CD4-positive, alpha-beta memory T cell (primary cell): ENCODE measurements at places on chromosomes 13 and 19.

GRCh38 chr13:23580684-23581060 lies 10.5 kb downstream of the TNFRSF19 start:
- DNase-seq: no peak
- no peak overlapping the region for H3K4me3 ChIP-seq
- no peak overlapping the region for H3K27ac ChIP-seq

DNA sequence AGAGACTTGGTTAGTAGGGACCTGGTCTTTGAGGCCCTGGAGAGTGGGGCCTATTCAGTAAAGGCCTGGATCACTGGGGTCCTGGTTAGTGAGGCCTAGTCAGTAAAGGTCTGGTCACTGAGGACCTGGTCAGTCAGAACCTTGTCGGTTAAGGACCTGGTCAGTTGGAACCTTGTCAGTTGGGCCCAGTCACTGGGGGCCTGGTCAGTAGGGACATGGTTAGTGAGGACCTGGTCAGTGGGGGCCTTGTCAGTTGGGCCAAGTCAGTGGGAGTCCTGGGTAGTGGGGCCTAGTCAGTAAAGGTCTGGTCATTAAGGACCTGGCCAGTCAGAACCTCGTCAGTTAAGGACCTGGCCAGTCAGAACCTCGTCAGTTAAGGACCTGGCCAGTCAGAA lies 43.2 kb upstream of the TPM4 start:
- H3K27me3 ChIP-seq: no peaks in the 10 kb centered on the region
- no peaks in the 10 kb centered on the region for H3K4me1 ChIP-seq
- no peak for DNase-seq
- H3K27ac ChIP-seq: no peak overlapping the region
- H3K36me3 ChIP-seq: no peaks in the 10 kb centered on the region

DNA sequence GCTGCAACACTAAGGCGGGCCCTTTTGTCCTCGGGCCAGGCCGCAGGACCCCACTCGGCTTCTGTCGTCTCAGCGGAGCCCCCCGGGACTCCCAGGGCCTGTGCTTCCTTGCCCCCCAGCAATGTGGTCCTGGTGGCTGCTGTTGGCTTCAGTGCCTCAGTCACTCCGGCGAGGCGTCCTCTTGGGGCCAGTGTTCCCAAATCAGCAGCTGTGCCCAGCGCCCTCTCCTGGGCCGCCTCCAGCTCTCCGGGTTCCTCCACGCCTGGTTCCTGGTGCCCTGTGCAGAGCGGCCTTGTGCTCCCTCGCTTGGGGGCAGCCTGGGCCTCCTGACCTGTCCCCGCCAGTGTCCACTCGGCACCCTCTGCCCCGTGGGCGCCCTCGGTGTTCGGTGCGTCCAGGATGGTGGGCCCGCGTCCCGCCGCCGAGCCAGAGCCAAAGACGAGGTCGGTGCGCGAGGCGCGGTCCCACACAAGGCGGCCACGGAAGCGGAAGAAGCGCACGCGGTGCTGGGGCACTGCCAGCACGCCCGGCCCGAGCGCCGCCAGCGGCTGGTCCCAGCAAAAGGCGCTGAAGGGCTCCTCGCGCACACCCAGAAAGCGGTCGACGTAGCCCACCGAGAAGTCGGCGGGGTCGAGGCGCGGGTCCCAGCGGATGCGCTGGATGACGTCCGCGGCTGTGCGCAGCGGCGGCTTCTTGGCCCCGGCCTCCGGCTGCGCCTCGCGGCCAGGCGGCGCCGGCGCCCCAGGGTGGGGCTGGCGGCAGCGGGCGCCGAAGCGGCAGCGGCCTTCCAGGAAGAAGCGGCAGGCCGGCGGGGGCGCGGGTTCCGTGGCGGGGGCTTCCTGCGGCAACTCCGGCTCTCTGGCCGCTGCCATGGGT lies 685 bp downstream of the LENG9 start:
- H3K27me3 ChIP-seq: no peaks in the 10 kb centered on the region
- peaks cover 36% of the 10 kb centered on the region for H3K36me3 ChIP-seq
- peak overlapping the region; percentile 85 for H3K4me3 ChIP-seq
- peaks cover 27% of the 10 kb centered on the region for H3K4me1 ChIP-seq

DNA sequence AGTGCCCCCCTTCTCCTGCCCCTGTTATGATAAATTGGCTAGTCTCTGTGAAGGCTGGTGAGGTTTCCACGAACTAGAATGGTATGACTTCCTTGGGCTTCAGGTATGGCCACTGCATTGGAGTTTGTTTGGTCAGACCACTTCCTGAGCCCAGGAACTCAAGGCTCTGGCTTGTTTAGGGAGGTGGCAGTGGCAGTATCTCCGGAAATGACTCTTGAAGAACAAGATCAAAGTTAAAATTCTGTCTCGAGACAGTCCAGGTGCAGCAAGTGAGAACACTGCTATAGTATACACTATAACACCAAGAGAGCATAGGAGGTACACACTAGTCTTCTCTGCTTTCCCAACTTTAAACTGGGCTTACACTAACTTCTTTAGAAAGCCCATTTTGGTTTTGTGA lies 309.1 kb downstream of the KLF12 start:
- H3K27me3 ChIP-seq: no peaks in the 10 kb centered on the region
- H3K4me1 ChIP-seq: peaks cover 38% of the 10 kb centered on the region
- DNase-seq: no peak
- H3K36me3 ChIP-seq: no peaks in the 10 kb centered on the region
- no peak overlapping the region for H3K4me3 ChIP-seq
- H3K27ac ChIP-seq: no peak overlapping the region

DNA sequence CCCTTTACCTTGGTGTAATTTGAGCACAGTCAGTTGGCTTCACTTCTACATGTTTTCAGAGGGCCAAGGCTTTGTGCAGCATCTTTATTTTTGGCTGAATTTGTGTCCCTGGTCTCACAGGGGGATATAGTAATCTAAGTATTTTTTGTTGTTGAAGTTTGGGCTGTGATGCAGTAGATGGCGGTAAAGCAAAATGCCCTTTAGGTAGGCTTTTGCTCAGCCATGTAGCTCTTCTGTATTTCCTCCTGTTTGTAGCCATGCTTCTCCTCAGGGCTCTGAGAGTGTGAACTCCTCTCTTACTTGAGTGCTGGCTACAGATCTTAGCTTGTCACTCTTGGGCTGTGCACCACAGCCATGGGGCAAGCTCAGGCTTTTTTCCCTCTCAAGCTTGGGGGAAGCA lies 328.6 kb downstream of the SLITRK5 start:
- no peaks in the 10 kb centered on the region for H3K27me3 ChIP-seq
- no peaks in the 10 kb centered on the region for H3K36me3 ChIP-seq
- no peak overlapping the region for H3K4me3 ChIP-seq
- no peak overlapping the region for H3K27ac ChIP-seq
- H3K4me1 ChIP-seq: no peaks in the 10 kb centered on the region
- no peak for DNase-seq

- H3K4me1 ChIP-seq: no peaks in the 10 kb centered on the region
- H3K27me3 ChIP-seq: no peaks in the 10 kb centered on the region
- DNase-seq: no peak
- H3K27ac ChIP-seq: no peak overlapping the region
- H3K4me3 ChIP-seq: no peak overlapping the region
- no peaks in the 10 kb centered on the region for H3K36me3 ChIP-seq
These were observed 31.3 kb upstream of the STARD13 start for GRCh38 chr13:33316890-33317289.

DNA sequence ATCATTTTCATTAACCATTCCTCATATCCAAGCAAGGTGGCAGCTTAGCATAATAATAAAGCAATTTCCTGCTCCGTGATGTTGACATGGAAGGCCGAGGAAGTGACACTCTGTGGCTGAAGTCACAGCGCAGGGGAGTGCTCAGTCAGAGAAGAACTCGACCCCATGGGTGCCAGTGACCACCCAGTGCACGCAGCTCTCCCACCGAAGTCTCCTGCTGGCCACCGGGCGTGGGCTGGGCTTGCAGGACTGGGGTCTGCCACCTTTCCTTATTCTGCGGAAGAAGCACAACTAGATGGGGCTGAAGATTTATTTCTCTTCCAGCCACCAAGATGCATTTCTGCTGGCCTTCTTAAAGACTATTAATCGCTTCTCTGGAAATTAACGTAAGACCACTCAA lies 132.1 kb upstream of the SPACA7 start:
- no peaks in the 10 kb centered on the region for H3K27me3 ChIP-seq
- H3K36me3 ChIP-seq: no peaks in the 10 kb centered on the region
- no peaks in the 10 kb centered on the region for H3K4me1 ChIP-seq
- no peak overlapping the region for H3K27ac ChIP-seq
- no peak for DNase-seq

- peaks cover 70% of the 10 kb centered on the region for H3K36me3 ChIP-seq
- no peaks in the 10 kb centered on the region for H3K27me3 ChIP-seq
- no peak overlapping the region for H3K4me3 ChIP-seq
- no peak for DNase-seq
- no peaks in the 10 kb centered on the region for H3K4me1 ChIP-seq
These were observed 6.5 kb downstream of the ZNF426 start for GRCh38 chr19:9531933-9532332.

DNA sequence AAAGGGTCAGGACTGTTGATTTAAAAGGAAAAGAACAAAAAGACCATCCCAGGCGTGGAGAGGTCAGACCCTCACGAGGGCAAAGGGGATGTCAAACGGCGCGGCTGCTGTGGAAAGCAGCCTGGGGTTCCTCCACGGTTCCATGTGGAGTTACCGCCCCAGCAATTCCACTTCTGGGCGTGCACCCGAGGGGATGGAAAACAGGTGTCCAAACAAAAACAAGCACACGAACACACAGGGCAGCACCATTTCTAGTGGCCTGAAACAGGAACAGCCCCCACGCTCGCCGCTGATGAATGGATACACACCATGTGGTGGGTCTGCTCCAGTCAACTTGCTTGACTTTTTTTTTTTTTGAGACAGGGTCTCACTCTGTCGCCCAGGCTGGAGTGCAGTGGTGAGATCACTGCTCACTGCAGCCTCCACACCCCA lies 11.2 kb downstream of the AP3D1 start:
- peaks cover 15% of the 10 kb centered on the region for H3K4me1 ChIP-seq
- H3K36me3 ChIP-seq: peaks cover 29% of the 10 kb centered on the region
- H3K27ac ChIP-seq: no peak overlapping the region
- H3K4me3 ChIP-seq: no peak overlapping the region
